ENCODE measurements at places on chromosomes 6 and 20. TPM values are rescaled to one million over a fixed set of nuclear protein-coding genes. Genes with fewer than 3 reads are reported as not detected.

DNA sequence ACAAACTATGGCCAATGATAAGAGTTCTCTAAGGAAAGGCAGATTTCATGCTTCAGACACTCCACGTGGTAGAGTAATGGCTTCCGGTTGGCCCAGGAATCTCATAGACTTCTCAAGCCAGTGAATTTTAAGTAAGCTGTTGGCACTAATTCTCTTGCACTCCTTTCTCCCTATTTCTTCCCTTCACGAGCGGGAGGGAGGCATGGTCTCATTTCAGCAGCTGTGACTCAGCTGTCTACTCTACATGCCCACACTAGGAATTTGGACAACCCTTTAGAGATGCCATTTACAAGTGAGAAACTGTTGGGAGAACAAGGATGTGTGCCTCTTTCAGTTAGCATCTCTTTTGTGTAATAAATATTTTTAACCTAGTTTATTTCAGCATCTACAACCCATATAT, 107.7 kb downstream of the PTPRK start:
- DNase-seq = no peak

DNA sequence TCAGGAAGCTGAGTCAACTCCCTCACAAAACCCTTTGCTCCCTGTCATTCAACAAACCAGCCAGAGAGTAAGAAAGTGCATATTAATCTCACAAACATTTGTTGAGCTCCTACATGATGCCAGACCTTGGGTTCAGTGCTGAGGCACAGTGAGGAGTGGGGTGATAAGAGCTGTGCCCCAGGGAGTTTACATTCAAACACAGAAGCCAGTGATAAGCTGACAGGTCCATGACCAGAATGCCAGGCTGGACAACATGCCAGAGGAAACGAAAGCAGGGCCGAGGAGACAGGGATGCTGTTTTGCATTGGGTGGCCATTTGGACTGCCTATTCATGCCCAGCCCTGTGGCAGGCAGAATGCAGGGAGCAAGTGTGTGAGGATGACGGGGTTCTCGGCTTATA, 76.7 kb downstream of the LRFN2 start:
- peak; percentile 16 for DNase-seq

GRCh38 chr6:97626671-97627441, 343.8 kb upstream of the MMS22L start:
- DNase-seq = no peak

Gene CLVS2
- not detected for total RNA-seq

Gene PROKR2
- total RNA-seq = not detected

Gene DXO
- 5.9 TPM for total RNA-seq

DNA sequence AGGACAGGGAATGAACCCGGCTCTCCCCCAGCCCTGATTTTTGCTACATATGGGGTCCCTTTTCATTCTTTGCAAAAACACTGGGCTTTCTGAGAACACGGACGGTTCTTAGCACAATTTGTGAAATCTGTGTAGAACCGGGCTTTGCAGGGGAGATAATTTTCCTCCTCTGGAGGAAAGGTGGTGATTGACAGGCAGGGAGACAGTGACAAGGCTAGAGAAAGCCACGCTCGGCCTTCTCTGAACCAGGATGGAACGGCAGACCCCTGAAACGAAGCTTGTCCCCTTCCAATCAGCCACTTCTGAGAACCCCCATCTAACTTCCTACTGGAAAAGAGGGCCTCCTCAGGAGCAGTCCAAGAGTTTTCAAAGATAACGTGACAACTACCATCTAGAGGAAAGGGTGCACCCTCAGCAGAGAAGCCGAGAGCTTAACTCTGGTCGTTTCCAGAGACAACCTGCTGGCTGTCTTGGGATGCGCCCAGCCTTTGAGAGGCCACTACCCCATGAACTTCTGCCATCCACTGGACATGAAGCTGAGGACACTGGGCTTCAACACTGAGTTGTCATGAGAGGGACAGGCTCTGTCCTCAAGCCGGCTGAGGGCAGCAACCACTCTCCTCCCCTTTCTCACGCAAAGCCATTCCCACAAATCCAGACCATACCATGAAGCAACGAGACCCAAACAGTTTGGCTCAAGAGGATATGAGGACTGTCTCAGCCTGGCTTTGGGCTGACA, 28.8 kb upstream of the ZBP1 start:
- no peak for DNase-seq

DNA sequence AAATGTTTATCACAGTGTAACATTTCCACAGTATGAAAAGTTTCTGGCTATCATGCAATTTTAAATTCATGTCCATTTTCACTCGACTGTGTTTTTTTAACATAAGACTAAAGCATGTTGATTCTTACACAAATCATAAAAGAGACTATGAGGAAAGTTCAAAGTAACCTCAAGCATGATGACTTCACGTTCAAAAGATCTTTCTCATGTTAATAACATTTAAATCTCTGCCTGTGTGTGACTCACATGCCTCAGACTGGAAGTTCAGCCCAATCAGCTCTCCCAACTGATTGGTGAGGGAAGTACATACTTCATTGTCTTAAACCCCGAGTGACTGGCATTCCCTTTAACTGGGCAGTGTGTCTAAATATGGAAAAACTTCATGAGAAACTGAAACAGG, 37.4 kb downstream of the ATXN1 start:
- peak; percentile 96 for DNase-seq

GRCh38 chr20:46065006-46065405, 24.8 kb downstream of the NCOA5 start:
- DNase-seq = no peak

DNA sequence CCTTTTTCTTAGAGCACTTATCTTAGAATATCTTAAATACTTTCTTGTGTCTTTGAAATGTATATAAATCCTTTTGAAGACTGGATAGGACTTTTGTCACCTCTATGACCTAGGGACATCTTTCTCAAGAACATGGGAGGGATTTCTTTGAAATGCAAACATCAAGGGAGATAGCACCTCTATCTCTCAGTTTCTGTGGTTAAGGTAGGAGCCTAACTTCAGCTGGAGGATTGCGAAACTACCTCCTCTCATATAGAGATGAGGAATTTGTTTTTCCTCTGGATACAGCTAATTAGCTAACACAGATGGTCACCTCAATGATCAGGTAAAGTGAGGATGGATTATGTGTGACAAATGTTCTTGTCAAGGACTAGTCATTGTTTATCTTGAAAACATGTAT, 631.3 kb upstream of the IMPG1 start:
- no peak for DNase-seq

DNA sequence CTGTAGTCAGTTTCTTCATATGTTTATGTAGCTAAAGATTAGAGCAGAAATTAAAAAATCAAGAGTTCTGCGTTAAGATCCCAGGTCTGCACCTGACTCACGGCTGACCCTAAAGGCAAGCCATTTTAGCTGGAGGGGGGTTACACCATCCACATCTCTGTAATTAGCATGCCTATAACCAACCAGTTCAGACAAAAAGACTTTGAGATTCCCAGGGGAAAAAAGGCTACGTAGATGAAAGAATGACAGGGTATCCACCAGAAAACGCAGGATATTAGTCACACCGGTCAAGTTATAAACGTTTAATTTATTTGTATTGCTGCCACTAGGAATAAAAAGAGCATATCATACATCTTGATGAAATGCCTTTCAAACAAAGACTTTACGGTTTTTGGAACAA, 299.1 kb downstream of the FOXC1 start:
- peak; percentile 33 for DNase-seq

- no peak for DNase-seq
Measured at GRCh38 chr20:62946918-62947317, 5.6 kb upstream of the SLC17A9 start.

DNA sequence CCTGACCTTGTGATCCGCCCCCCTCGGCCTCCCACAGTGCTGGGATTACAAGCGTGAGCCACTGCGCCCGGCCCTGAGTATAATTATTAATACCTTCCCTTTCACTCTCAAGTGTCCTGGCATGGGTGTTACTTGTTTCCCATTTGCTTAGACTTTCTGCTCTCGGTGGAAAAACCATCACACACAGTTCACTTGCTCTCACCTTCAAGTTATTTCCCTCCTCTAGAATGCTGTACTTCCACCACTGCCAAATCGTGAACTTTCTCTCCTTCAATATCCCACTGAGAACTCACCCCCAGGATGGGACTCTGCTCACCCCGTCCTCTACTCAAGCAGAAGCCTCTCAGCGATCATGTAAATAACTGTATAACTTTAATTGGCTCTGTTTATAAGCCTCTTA, 4.6 kb upstream of the HIVEP1 start:
- DNase-seq = no peak

Gene RBCK1
- total RNA-seq = 46.4 TPM

GRCh38 chr20:62685781-62686555, 22.7 kb upstream of the NTSR1 start:
- DNase-seq = no peak
